ENCODE measurements at places on chromosomes 3 and 15. TPM values are rescaled to one million over a fixed set of nuclear protein-coding genes. Genes with fewer than 3 reads are reported as not detected.

- peak overlapping the region; percentile 4 for H3K27ac ChIP-seq
- peaks cover 3% of the 10 kb centered on the region for H3K27me3 ChIP-seq
- no peak overlapping the region for H3K4me3 ChIP-seq
- no peak for DNase-seq
Observed at GRCh38 chr3:16486201-16486600, 27.3 kb downstream of the RFTN1 start.

GRCh38 chr15:69285834-69286233, 12.9 kb upstream of the PAQR5 start:
- H3K4me3 ChIP-seq, result no peak overlapping the region
- no peaks in the 10 kb centered on the region for H3K4me1 ChIP-seq
- H3K36me3 ChIP-seq, result no peaks in the 10 kb centered on the region
- DNase-seq, result no peak
- peaks cover 3% of the 10 kb centered on the region for H3K27me3 ChIP-seq

DNA sequence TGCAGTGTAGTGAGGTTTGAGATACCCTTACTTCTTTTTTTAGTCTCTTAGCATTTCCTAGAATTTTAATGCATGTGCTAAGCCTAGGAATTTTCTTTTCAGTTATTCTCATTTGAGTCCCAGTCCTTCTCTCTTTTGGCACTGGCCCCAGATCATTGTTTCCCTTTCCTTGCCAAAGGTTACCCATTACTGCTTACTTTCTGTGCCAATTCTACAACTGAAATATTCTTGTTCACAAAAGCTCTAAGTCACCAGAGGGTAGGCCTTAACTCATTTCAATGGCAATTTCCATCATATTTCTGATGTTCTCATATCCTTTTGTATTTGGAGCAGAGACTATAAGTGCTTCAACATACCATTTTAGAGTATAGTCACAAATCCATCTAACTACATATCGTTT, 199.6 kb upstream of the CBLB start:
- H3K27me3 ChIP-seq, result no peaks in the 10 kb centered on the region
- peak overlapping the region; percentile 90 for H3K27ac ChIP-seq
- peak overlapping the region; percentile 62 for H3K4me3 ChIP-seq

DNA sequence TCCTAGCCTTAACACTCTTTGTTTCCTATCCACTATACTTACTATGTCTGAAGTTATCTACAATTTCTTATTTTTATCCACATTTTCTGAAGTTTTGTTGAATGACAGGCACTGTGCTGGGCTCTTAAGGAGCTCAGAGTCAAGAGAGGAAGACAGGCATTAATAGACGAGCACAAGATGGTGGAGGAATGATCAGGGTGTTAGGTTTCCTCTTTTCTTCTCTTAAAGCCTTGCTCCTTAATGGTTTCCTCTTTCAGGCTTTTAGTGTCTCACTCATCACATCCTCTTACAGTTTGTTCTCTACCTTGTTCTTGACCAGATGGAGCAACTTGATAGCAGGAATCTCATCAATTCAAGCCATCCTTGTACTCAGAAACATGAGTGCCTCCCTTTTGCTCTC, 52.9 kb upstream of the BCL6 start:
- H3K4me1 ChIP-seq, result peaks cover 58% of the 10 kb centered on the region
- DNase-seq, result no peak
- H3K4me3 ChIP-seq, result peak overlapping the region; percentile 68
- H3K27ac ChIP-seq, result peak overlapping the region; percentile 76

GRCh38 chr3:124993466-124993865, 58.9 kb upstream of the MUC13 start:
- no peaks in the 10 kb centered on the region for H3K27me3 ChIP-seq
- H3K36me3 ChIP-seq, result peaks cover 31% of the 10 kb centered on the region
- no peak overlapping the region for H3K4me3 ChIP-seq
- H3K27ac ChIP-seq, result no peak overlapping the region

Gene GOLGA6L1
- not detected for polyA plus RNA-seq

Gene LCTL
- not detected for polyA plus RNA-seq

All from immature natural killer cell (primary cell).